Calu3 (cell line): ENCODE measurements at places on chromosomes 6 and 20. TPM values are rescaled to one million over a fixed set of nuclear protein-coding genes. Genes with fewer than 3 reads are reported as not detected.

ATXN1 gene
- 16.6 and 19.7 TPM in 2 replicates for total RNA-seq

- DNase-seq: no peak
Measured at GRCh38 chr6:19479551-19479950, 357.6 kb upstream of the ID4 start.

DNA sequence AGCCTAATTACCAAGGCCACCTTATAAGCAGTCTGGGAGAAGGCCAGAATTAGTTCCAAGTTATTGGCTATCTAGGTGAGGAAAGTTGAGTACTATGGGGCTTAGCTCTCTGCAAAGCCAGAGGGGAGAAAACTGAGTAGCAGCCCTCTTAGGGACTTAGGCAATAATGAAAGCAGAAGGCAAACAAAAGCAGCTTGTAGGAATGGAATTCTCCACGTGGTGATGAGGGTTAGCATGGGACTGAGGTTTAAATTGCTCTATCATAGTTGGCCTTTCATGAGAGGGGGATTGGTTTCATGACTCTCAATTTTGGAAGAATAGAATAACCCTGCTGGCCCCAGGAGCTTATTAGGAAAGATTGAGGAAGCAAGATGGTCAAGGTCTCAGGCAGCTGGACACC is 7.0 kb upstream of the UBE2J1 start:
- DNase-seq: no peak

DNA sequence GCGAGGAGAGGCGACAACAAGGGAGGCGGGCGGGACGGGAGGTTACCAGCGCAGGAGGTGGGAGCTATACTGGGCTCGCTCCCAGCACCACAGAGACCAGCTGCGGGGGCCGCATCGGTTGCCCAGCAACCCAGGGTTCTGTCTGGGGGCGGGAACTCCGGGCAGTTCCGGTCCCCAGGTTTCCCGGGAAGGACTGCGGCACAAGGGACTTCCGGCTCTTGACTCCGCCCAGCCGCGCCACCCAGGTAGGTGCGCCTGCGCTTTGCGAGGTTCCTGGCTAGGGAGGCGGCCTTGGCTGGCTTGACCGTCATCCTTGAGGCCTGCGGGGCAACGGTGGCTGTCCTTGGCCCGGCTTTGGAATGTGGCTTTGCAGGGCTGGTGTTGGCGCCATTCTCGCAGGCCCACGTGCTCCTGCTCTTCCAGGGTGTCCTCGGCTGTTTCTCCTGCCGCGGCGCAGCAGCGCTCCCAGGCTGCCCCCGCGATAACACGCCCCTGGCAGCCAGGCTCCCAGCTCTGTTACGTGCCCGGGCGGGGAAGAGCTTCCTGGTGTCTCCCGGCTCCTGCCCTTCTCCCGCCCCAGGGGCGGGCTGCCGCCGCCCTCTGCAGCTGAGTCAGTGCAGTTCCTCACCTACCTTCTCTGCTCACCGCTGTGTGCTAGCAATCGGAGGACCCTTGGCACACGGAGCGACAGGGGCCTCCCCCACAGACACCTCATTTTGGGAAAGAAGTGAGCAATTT is at the start of gene RSPH3:
Gene RSPH3 (minus strand): TSS at position 537 of the 738 bp plus-strand sequence. CDS start 652 bp downstream, outside the sequence.
- DNase-seq: peak; percentile 97

GRCh38 chr6:130371921-130372420 is 6.2 kb downstream of the TMEM200A start:
- DNase-seq: no peak

GRCh38 chr6:140052736-140053729 is 678.6 kb upstream of the CITED2 start:
- no peak for DNase-seq
